ENCODE measurements at places on chromosomes 12 and 14.
A peak's percentile ranks its signal among the peaks of the same experiment; 100 is the strongest.

GRCh38 chr14:36901861-36902260 lies 240.2 kb downstream of the PAX9 start:
- DNase-seq, result peak; percentile 29

- DNase-seq, result peak; percentile 15
Measured at GRCh38 chr14:49306152-49306751, 279.9 kb downstream of the RPS29 start.

DNA sequence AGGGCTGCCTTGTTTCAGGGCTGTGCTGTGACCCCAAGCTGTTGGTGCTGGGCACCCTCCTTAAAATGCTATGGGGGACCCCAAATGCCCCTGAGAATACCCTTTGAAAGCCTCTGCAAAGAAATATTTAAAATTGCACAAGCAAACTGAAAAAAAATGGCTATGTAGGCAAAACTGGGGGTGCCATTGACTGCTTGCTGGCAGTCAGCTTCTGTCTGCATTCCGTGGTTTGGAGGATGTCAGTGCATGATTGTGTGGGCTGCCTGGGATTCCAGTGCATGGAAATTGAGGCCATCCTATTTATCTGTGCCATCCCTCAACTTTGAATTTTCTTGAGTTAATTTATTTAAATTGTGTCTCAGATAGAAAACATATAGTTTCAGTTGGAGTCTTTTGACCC lies 113.7 kb upstream of the RTL1 start:
- DNase-seq, result peak; percentile 38

- DNase-seq, result no peak
Measured at GRCh38 chr12:3913278-3913677, 40.1 kb upstream of the PARP11 start.

DNA sequence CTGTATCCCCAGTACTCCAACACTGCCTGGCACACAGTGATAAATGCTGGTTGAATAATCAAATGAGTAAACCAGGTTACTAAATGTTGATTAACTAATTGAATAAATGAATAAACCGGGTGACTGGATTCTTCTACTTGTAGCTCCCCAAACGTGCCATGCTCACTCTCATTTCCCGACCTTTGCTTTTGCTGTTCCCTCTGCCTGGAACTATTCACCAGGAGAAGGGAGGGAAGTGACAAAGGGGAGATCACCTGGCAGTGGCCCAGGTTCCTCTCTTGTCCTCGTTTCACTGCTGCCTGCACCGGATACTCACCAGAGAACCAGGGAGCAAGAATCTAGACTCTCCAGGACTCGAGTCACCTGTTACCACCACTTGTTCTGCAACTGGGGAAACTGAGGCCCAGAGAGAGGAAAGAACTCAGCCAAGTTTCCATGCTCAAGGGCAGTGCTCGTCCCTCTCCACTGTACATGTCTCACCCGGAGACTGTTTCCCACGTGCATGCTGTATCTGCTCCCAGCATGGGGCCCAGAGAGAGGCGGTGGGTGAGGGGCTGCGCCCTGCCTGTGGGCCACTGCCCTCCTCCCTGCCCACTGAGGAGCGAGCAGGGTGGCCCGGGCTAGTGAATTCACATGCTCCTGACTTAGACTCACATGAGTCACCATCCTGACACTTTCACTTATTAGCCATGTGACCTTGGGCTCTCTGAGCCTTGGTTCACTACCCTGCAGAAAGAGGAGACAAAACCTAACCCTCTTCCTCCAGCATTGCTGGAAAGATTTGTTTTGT lies 17.7 kb upstream of the POP5 start:
- peak; percentile 67 for DNase-seq

GRCh38 chr12:6280672-6281071 lies 29.8 kb upstream of the PLEKHG6 start:
- DNase-seq, result no peak

- peak; percentile 78 for DNase-seq
Measured at GRCh38 chr14:106848330-106849121, 1322.1 kb downstream of the TMEM121 start.

- DNase-seq, result no peak
Measured at GRCh38 chr14:38279572-38279971, 23.7 kb upstream of the CLEC14A start.

- peak; percentile 28 for DNase-seq
Measured at GRCh38 chr14:59918824-59919569, 947 bp upstream of the LRRC9 start.

- DNase-seq, result no peak
Measured at GRCh38 chr12:121738340-121738858, 25.8 kb downstream of the TMEM120B start.

- DNase-seq, result no peak
Measured at GRCh38 chr14:96103560-96104460, 64.6 kb downstream of the C14orf132 start.

GRCh38 chr12:640773-641172 lies 22.5 kb downstream of the NINJ2 start:
- no peak for DNase-seq

- DNase-seq, result no peak
Measured at GRCh38 chr12:9342614-9343353, 134.6 kb upstream of the PZP start.

DNA sequence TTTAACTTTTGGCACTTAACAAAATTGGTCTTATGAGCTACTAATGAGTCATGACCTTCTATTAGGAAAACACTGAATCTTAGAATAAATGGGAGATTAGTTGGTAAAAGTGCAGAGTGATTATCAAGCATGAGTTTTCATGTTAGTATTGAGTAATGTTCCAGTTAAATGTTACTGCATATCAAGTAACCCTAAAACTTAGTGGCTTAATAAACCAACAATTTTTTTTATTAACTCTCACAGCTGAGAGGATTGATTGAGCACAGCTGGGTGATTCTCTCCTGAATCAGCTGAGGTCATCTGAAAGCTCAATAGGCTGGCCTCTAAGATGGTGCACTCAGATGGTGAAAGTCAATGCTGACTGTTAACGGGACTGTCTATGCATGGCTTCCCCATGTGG lies 248.6 kb downstream of the BCL11B start:
- DNase-seq, result no peak

DNA sequence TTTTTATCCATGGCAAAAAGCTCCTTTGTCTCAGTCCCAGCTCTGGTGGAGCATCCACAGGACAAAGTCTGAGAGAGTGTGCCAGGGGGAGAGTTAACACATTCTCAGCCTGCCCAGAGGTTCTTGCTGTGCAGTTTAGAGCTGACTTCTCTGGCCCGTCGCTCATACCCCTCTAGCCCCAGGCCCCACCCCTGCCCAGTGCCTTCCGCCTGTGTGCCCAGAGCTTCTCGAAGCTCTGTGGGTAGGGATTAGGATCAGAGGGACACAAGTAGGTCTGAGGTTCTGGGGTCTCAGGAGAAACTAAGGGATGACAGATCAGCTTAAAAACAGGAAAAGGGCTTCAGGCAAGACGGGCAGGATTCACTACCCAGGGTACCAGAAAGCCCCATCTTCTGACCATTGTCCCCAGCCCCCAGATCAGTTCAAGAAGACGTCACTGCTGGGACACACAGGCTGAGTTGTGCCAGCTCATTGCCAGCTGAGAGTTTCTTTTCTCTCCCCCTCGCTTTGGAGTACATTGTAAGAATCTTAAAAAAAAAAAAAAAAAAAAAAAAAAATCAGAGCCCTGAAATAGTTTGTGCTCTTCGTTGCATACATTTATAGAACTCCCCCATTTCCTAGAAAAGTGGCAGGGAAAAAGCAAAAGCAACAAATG lies 127.0 kb downstream of the GCH1 start:
- DNase-seq, result no peak

- DNase-seq, result peak; percentile 9
Measured at GRCh38 chr14:78758333-78758732, 588.2 kb downstream of the NRXN3 start.

GRCh38 chr14:76168531-76168930 lies 16.8 kb downstream of the GPATCH2L start:
- DNase-seq, result no peak

DNA sequence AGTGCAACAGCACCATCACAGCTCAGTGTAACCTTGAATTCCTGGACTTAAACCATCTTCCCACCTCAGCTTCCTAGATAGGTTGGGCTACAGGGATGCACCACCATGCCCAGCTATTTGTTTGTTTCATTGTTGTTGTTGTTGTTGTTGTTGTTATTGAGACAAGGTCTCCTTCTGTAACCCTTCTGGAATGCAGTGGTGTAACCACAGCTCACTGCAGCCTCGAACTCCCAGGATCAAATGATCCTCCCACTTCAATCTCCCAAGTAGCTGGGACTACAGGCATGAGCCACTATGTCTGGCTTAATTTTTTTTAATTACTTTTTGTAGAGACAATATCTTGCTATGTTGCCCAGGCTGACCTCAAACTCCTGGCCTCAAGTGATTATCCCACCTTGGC lies 1.2 kb upstream of the NEMP1 start:
- DNase-seq, result peak; percentile 19

- peak; percentile 89 for DNase-seq
Measured at GRCh38 chr14:54776361-54777001, 126.1 kb downstream of the GCH1 start.

- DNase-seq, result no peak
Measured at GRCh38 chr12:51012570-51013236, 13.5 kb downstream of the SLC11A2 start.

GRCh38 chr12:56866493-56866892 lies 67.7 kb downstream of the SDR9C7 start:
- DNase-seq, result no peak

DNA sequence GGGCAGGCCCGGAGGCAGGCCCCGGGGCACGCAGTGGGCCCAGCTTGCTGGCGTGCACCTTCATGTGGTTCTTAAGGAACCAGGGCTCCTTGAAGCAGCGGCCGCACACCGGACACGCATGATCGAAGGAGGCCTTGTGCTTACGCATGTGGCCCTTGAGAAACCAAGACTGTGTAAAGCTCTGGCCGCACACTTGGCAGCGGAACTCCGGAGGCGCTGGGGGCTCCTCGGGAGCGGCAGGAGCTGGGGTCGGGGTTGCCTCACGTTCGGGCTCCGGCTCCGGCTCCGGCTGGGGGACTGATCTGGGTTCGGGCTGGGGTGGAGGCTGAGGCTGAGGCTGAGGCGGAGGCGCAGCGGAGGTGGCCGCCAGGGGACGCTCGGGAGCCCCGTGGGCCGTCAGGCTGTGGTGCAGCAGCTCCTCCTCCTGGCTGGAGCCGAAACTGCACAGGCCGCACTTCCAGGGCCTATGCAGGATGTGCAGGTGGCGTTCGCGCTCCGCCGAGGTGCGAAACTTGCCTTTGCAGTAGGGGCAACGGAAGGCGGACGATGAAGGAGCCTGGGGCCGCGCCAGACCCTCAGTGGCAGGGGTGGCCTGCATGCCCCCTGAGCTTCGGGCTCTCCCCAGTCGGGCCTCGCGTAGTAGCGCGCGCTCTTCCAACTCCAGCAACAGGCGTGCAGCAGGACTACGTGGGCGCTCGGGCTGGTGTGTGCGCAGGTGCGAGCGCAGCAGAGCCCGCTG lies 6.0 kb downstream of the ZNF219 start:
- no peak for DNase-seq

DNA sequence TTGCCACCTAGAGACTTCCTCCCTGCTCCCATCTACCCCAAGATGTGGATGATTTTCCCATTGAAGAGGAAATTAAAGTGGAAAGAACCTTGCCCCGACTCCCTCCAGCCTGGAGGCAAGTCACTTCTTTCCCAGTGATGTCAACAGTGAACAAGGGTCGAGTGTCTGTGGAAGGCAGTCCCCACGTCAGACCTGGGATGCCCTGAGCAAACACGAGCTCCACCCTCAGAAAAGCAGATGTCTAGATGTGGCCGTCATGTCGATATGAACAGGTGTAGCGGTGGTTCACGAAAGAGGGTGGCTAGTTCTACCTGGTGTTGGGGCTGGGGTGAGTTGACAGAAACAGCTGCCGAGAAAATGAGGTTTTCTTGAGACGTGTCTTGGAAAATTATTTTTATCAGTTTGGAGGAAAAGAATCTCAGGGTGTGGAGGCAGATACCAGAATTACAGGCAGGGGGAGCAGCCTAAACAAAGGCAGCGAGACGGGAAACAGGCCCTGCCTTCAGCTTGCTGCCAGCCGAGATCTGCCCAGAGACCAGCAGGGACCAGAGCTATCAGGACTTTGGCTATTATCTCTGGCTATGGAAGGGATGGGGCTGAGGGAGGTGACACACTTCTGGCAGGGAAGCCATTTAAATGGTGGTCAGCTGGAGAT lies 25.9 kb downstream of the SYNDIG1L start:
- peak; percentile 26 for DNase-seq

GRCh38 chr12:75592638-75593335 lies 81.4 kb upstream of the KRR1 start:
- no peak for DNase-seq

- peak; percentile 48 for DNase-seq
Measured at GRCh38 chr12:51836041-51836826, 12.3 kb downstream of the FIGNL2 start.

DNA sequence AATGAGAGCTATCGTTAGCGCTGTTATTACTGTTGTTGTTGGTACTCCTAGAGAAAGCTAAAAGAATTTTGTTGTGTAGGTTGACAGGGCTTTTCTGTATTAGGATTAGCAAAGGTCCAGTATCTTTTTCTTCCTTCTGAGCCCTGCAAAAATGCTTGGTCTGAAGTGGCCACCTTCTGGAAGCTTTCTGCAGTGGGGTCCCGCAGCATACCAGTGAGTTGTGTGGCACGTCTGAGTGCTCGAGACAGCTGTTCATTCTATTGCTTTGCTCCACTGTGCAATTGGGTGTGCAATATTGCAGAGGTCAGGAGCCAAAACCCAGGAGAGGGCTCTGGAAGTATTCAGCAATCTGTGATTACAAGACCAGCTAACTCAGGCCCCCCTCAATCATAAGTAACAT lies 57.1 kb downstream of the CCDC60 start:
- no peak for DNase-seq

DNA sequence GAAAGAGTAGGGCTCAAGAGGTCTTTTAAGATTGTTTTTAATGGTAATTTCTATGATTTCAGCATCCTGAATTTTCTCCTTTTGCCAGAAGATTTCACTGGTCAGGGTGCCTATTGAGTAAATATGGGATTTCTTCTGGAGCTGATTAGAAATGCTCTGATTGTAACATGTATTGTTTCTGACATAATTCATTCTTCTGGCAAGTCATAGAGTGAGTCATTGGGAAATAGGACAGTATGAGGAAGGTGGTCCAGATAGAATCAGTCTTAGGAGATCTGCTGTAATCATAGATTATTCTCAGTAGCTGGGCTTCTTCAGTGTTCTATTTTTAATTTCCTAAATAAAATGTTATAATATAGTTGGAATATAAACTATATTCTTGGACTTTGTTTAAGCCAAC lies 182.0 kb upstream of the NAV3 start:
- no peak for DNase-seq

DNA sequence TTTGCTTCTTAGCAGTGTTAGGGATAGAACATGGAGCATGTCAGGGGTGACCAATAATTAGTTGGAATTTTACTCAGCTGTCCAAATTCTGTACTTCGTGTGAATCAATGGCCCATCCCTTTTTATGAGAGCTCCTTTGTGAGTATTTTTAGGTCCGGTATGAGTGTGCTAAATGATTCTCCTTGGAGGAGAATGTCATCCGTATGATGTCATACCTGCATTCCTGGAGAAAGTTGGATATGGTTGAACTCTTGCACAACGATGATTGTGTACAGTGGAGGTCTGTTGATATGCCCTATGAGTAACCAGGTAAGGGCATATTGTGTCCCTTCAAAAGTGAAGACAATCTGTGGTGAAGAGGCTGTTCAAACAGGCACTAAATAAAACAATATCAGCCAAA lies 400.8 kb downstream of the GXYLT1 start:
- DNase-seq, result peak; percentile 84

- DNase-seq, result no peak
Measured at GRCh38 chr12:11780521-11781101, 131.1 kb downstream of the ETV6 start.
